ENCODE measurements at places on chromosomes 2 and 18.

DNA sequence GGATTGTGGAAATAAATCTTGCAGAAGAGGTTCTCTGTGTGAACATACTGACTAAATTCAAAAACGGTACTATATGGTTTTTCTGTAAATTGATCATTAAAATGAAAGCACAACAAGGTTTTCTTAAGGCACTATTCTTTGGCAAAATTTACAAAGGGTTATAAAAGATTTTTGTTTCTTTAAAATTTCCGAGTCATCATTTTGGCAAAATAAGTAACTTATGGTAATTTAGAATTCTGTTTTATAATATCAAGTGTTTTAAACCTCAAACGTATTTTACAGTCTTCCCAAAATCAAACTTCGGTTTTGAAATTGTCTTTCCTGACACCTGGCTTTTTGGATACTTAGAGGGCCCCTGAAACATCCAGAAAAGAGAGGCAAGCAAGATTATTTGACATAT, 101.9 kb upstream of the TFPI start:
- no peak for DNase-seq

DNA sequence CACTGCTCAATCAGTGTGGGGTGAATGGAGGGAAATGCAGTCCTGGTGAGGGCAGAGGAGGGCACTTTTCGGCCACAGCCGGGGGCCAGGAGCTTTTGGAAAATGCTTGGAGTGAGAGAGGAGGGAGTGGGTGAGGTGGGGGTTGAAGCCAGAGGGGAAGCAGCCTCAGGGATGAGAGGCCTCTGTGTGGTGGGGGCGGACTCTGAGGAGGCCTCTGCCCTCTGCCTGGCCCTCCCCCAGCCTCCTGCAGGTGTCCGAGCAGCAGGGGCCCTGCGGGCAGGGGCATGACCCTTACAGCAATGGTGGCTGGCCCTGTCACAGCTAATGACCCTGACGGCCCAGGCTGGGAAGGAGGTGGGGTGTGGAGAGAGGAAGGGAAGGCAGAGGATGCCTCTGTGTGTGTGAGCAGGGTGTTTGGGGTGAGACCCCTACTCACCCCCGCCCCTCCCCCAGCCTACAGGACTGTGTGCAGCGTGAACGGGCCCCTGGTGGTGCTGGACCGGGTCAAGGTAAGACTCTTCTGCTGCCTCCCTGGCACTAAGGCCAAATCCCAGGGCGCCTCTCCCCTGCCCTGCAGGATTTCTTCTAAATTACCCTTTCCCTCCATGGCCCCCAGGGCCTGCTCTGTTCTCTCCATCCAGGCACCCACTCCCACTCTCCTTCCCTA, 7.6 kb downstream of the ATP6V1B1 start:
- DNase-seq = no peak

DNA sequence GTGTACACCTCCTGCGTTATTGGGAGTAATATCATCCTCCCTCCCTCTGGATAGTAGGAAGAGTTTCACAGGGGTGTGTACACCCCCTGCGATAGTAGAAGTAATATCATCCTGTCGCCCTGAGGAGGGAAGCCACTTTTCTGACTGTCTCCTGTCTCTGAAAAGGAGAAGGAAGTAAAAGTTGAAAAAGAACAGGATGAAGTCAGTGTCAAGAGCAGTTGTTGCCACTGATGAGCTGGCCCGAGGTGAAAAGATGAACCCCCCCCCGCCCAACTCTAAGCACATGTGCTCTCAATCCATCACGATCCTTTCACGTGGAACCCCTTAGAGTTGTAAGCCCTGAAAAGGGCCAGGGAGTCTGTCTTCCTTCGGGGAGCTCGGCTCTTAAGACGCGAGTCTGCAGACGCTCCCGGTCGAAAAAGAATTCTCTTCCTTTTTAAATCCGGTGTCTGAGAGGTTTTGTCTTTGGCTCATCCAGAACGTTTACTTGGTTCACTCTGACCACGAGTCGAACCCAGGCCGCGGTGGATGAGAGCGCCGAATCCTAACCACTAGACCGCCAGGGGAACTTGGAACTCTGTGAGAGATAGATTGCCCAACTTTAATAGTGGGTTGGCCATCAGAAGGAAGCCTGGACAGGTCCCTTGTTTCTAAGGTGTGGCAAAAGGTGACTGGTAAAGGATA, 22.4 kb upstream of the NAGK start:
- no peak for DNase-seq

DNA sequence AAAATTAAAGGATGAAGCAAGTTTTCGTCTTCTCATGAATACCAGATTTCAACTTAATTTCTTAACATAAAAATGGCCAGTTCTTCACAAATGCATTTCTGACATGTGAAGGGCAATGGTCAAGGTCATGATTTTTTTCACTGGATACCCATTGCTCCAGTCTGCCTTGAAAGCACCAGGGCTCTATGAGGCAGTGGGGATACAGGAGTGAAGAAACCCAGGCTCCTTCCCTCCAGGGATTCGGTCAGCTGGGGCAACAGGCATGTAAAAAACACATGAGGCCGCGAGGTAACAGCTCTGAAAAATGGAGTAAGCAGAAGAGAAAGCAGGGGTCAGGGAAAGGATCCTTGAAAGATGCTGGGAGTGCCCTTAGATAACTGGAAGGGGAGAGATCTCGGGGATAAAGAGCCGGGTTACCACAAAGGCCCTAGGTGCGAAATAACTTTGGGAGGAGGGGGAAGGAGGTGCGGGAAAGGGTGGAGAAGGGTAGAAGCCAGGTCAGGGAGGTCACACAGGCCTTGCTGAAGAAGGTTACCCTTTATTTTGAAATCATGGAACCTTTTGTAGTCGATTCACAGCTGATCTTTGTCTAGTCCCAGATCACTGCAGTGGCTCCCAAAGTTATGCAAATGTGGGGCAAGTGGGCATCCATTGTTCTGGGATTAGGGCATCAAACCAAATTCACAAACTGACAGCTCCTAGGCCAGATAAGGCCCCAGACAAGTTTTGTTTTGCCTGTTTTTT, 5.2 kb upstream of the SPRED2 start:
- DNase-seq = no peak

GRCh38 chr2:139917690-139918384, 1137.6 kb upstream of the NXPH2 start:
- DNase-seq = no peak

DNA sequence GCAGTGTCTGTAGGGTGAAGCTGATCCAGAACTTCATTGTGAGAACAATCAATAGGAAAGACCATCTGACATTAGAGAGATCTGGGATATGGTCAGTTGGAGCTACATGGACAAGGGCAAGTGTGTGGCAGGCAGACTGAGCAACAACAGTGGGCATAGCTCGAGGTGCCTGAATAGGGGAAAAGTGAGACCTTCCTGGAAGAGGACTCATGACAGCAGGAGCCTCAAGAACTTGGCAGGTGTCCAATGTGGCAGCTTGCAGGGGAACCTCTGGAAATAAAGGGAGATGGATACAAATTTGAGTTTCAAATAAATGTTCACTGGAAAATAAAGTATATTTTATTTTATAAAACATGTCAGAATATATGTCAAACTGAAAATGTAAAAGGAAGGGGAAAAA, 117.9 kb downstream of the TANC1 start:
- no peak for DNase-seq

GRCh38 chr2:17311771-17312511, 206.3 kb downstream of the RAD51AP2 start:
- no peak for DNase-seq

GRCh38 chr2:85864654-85865053, 24.1 kb downstream of the ST3GAL5 start:
- DNase-seq = no peak

Measured in stimulated activated CD8-positive, alpha-beta memory T cell treated with anti-CD3 and anti-CD28 coated beads, Interleukin-7, amount 100 ng/mL, for 48 hours (primary cell).